ENCODE measurements at places on chromosomes 3 and 15.

DNA sequence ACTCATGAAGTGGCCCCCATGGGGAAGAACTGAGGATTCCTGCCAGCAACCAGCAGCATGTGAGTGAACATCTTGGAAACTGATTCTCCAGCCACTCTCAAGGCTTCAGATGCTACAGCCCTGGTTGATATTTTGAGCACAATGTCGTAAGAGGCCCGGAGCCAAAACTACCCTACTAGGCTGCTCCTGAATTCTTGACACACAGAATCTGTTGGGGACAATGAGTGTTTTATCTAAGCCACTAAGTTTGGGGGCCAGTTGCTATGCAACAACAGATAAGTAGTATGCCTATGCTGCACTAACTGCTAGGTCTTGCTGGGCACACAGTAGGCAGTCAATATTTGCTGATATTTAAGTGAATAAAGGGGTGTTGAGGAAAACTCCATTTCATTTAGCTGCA lies 89.9 kb upstream of the CHL1 start:
- no peak for DNase-seq

GRCh38 chr3:13762906-13763305 lies 117.0 kb downstream of the WNT7A start:
- no peak for DNase-seq

DNA sequence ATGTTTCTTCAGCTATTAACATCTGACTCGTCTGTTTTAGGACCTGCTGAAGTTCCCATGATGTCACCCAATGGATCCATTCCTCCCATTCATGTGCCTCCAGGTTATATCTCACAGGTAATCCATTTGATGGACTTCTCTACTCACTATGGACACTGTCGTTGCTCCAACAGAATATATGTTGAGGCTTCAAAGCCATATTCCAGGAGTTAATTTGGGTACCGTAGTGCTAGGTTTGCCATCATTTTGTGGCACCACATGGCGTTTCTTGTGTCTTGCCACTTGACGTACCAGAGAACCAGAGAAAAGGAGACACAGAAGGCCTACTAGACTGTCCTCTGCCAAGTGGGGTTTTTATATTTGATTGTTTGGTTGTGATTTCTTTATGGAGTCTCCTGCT lies 187.5 kb downstream of the FNDC3B start:
- no peak for DNase-seq

DNA sequence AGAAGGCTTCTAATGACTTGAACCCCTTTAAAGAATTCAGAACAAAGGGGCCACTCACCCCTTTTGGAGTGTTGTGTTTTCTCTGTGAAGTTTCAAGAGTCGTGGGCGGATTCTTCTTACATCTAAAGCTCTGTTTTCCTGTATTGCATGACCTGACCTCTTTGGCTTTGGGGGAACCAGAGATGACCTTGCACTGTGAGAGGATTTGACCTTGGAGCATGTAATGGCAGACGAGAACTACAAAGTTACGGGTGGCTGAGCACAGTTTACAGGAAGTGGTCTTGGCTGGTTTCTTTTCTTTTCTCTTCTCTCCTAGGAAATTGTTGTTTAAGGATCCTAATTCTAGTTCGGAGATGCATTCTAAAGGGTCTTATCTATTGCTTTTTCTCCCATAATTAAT lies 6.2 kb upstream of the BDH1 start:
- DNase-seq, result no peak

- DNase-seq, result no peak
These were observed 161.9 kb downstream of the UBE2E2 start for GRCh38 chr3:23365066-23365465.

GRCh38 chr3:42228796-42229195 lies 37.2 kb downstream of the CCK start:
- no peak for DNase-seq

DNA sequence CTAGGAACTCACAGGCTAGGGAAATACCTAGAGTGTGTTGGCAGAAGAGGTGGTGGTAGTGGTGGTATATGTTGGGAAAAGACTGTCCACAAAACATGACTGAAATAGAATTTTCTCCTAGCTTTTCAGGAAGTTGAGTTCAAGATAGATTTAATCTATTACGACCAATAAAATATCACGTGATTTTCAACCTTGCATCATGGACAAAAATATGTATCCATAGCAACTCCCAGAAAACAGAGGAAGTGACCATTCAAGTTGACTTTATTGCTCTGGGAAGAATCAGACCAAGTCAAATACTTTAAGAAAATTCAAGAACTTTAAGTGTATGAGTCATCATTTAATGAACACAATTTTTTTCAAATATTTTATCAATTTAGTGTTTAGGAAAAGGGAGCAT lies 347.0 kb upstream of the ZNF385D start:
- DNase-seq, result no peak

DNA sequence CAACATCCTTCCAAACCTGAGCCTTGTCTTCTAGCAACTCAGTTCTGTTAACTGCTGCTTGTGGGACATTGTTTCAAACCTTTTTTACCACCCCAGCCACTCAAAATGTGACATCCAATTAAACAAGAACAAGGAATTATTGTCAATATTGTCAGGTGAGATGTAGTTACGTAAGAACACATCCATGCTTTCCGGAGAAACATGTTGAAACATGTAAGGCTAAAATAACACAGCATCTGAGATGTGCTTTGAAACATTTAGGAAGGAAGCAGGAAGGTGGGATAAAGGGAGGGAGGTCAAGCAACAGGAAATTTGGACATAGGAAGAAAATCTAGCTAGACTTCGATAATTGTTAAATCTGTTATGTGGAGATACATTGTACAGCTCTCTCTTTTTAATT lies 50.9 kb upstream of the PRICKLE2 start:
- no peak for DNase-seq

DNA sequence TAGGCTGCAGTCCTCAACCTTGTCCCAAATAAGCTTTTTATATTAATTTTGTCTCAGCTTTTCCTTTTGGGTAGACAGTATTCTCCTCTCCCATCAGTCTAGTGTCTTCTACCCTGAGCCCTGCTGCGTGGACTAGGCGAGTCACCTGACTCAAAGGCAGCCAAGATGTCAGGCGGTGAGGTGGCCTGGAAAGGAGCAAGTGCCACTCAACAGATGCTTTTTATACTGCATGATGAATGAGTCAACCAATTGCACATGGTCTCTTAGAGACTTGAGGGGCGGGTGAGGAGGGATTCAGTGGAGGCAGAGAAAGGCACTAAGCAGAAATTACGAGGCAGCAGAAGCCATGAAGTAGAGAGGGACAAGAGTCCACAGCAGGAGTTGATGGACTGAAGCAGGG lies 95.9 kb downstream of the FRMD4B start:
- DNase-seq, result no peak

- no peak for DNase-seq
These were observed 61.3 kb downstream of the SMAD3 start for GRCh38 chr15:67126551-67127330.

DNA sequence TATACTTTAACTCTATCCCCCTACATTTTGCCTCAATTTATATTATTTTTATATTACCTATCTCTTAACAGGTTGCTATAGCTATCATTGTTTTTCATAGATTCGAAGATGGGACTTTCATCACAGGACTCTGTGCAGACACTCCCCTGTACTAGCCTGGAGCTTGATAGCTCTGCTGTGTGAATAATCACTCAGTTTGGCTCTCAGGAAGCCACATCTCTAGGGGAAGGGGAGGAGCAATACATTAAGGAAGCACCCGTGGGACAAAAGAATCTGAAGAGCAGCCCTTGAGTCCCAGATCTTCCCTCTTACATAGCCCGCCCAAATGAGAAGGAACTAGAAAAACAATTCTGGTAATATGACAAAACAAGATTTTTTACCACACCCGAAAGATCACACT lies 114.3 kb upstream of the FXR1 start:
- no peak for DNase-seq

GRCh38 chr15:91077029-91077428 lies 23.0 kb upstream of the SV2B start:
- DNase-seq, result no peak

DNA sequence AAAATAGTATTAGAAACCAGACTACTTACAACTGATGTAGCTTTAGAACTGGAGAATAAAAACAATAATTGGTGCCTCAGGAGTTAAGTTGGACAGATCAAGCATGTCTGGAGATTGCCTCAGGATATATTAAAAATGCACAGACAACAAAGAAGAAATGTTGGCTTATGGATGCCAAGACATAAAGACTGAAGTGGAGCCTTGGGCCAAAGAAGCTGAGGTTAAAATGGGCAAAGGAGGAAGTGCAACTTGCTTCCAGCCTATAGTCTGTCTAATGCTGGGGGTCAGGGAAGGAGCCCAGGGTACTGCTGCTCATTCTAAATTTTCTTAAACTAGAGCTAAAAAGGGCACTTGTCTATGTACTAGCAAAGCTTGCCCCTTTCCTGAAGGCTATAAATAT lies 77.5 kb downstream of the ESYT3 start:
- no peak for DNase-seq

- DNase-seq, result no peak
These were observed 54.1 kb downstream of the ZNF280D start for GRCh38 chr15:56679225-56679624.

DNA sequence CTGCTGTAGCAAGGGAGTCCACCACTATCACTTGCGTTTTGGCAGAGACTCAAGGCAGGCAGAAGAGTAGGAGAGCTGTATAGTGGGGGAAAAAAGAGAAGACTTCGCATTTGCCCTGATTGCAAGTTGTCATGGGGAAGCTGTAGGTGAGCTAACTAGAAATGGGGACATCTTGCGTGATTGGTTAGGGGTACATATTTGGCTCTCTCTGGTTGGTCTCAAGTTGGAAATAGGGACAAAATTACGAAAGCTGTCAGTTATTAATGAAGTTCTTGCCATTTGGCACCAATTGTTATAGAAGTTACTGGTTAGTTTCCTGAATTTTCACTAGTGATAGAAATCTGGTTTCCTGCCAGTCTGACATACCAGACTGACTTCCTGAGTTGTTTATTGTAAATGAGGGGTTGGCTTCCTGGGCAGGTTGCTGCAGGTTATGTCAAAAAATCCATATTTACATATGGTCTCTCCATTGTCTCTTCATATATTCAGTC lies 8.2 kb upstream of the SENP7 start:
- no peak for DNase-seq

- DNase-seq, result no peak
These were observed 293.2 kb downstream of the CNTN4 start for GRCh38 chr3:2391896-2392295.

DNA sequence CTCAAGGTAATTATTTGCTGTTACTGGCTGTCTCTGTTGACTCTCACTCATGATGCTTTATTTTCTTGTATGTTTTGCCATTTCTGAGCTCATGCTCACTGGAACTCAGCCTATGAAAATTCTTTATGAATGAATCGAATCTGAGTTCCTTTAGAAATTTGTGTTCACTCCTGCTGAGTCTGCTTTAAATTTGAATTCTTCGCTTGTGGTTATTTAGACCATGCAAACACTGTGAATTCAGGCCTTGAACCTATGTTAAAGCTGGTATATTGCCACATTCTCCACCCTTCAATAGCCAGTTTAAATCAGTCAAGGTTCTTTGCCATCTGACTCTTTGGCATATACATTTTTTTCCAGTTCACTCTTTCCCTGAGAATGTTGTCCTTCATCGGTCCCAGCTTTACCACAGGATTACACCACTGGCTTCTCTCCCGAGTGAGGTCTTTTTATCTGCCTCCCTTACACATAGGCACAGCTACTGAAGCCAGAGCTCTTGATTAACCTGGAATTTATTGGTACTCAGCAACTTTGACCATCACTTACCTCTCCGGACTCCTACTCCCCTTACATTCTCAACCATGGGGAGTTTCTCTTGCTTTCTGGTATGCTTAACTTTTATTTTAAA lies 400.6 kb downstream of the VPS13C start:
- DNase-seq, result no peak

GRCh38 chr3:49021213-49021812 lies 608 bp upstream of the NDUFAF3 start:
- DNase-seq, result peak; percentile 98

GRCh38 chr3:98890181-98890835 lies 11.2 kb downstream of the DCBLD2 start:
- no peak for DNase-seq

- DNase-seq, result no peak
These were observed 379.8 kb downstream of the LPP start for GRCh38 chr3:188533612-188534357.

DNA sequence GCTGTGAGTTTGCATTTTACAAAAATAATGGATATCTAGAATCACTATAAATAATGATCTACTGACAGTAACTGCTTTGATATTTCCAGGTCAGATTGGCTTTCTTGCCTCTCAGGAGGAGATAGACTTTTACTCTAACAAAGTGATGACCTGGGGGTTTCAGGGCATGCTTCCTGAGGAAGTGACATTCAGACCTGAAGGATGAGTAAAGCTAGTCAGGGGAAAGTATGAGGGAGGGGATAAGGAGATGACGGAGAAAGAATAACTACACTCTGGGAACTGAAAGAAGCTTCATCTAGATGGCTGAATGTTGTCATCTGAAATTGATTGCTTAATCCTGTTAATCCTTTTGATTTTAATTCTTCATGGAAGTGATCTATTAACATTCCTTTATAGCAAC lies 32.2 kb downstream of the ARMC8 start:
- no peak for DNase-seq

- DNase-seq, result no peak
These were observed 70.1 kb downstream of the RNF13 start for GRCh38 chr3:149883134-149883533.

GRCh38 chr3:170440344-170440743 lies 21.7 kb downstream of the CLDN11 start:
- no peak for DNase-seq

- no peak for DNase-seq
These were observed 90.1 kb downstream of the TMCO5A start for GRCh38 chr15:38024293-38025091.

DNA sequence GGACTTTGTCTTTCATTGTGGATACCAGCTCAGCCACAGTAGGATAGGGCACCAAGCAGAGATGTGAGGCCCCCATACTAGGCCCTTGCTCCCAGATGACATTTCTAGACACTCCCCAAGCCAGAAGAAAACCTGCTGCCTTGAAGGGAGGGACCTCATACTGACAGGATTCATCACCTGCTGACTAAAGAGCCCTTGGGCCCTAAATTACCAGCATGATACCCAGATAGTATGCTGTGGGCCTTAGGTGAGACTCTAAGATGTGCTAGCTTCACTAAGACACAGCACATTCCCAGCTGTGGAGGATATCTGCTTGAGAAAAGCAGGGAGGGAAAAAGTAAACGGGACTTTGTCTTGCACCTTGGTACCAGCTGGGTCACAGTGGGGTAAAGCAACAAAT lies 324.0 kb downstream of the TBL1XR1 start:
- DNase-seq, result no peak

DNA sequence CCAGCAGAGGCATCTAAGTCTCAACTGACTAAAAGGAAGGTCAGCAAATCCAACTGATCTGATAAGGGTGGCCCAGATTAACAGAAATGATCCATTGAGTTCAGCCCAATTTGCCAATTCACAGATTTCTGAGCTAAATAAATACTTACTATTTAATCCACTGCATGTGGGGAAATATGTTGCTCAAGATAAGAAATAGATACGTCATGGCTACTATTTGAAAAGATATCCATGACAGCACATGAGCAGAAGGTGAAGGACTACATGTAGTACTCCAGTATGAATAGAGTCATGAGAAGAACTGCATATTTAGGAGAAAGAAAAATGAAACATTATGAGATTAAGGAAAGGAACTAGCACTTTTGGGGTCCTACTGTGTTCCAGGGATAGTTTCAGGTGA lies 332.4 kb downstream of the ARPP21 start:
- no peak for DNase-seq
